Hematopoietic multipotent progenitor cell treated with erythropoietin and hydrocortisone succinate and interleukin-3 and kit ligand, for 4 days (in vitro differentiated cells): ENCODE measurements at places on chromosomes 11 and 22.

GRCh38 chr11:35413598-35413997 lies 5.8 kb downstream of the SLC1A2 start:
- DNase-seq = no peak

GRCh38 chr11:64799623-64800302 lies 3.3 kb downstream of the MAP4K2 start:
- peak; percentile 47 for DNase-seq

DNA sequence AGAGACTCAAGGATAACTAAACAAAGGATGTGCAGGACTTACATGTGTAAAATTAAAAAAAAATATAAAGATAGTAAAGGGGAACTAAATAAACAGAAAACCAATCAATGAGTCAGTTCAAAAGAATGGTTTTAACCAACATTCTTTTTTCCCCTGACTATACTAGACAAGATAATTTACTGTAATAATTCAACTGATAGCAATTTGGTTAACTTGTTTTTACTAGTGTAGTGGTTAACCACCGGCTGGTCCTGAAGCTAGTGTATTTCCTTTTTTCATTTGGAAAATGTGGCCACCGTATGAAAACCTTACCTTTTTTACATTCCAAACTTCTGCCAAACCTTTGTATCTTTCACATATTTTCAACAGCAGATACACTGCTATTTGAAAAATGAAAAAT lies 123.1 kb downstream of the ARHGAP42 start:
- DNase-seq = peak; percentile 36

- DNase-seq = no peak
Measured at GRCh38 chr22:23138584-23139435, 3.0 kb downstream of the RSPH14 start.

DNA sequence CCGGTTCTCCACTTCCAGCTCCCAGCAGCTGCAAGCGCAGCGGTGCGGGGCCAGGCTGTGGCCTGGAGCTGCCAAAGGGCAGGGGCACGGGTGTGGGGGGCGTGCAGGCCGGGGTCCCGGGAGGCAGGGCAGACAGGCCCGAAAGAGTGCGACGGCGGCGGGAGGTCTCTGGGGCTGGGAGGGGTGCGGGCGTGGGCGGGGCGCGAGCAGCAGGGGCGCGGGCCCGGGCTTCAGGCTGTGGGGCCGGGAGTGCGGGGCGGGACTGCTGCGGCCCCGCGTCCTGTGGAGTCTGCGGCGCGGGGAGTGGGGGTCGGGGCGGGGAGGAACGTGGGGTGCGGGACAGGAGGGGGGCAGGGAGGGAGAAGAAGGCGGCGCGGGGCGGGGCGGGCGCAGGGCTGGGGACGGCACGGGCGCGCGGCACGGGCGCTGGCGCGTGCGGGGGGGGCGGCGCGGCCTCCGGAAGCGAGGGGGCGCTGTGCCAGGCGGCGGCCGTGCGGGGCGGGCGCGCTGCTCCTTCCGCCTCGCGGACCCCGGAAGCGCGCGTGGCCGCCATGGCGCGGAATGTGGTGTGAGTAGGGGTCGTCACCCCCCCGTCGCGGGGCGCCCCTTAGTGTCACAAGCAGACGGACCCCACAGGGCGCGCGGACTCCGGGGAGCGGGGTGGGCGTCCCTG lies at the start of gene MRPL23:
Gene MRPL23 (plus strand): TSS at position 521 of the 673 bp plus-strand sequence. CDS start 31 bp downstream, at position 552.
- no peak for DNase-seq

DNA sequence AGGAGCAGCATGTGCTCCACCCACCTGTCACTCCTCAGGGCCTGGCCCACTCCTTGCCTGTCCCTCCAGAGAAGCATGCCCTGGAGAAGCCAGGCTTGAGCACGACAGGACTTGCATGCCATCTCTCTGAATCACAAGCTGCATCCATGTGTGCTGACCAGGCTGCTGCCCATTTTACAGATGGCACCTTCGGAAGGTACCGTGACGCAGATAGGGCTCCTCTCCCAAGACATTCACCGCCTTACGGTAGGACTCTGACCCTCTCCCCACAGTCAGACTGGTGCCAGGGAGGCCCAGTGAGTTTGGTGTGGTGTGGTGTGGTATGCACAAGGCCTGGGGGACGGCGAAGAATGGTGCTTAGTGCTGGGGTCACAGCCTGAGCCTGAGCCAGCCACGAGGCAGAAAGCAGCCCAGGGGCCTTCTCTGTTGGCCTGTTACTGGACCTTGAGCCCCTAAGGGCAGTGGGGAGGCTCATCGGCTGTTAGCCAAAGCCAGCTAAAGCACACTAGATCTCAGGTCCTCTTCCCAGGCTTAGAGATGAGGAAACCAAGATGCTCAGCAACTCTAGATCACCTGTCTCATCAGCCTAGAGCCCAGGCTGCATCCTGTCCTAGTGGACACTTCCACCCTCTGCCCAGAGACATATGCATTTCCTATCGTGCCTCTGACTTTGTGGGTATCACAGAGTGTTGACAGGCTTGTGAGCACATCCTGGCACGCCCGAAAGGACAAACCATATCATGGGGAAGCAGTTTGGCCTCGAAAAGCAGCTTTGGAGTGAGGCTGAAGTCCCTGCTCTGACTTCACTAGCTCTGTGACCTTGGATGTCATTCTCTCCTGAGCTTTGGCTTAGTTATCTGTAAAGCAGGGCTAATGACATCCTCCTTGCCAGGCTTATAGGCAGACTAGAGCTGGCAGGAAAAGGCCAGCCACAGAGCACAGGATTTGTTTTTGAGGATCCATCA lies 17.8 kb downstream of the CYB5R2 start:
- DNase-seq = no peak

DNA sequence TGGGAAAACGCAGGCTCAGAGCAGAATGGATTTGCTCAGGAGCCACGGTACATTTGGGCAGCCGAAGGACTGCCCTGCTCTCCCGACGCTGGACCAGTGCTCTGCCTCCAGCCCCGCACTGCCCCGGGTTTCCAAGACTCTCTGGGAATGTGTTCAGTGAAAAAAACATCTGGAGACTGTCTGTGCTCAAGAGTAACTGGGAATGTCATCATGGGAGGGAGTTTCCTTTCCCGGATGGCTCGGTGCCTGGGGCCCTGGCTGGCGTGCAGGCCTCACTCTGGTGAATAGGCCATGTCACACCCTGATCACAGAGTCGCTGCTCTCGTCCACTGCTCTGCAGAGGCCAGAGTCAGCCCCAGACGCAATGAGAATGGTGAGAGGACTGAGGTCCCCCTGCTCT lies 9.8 kb upstream of the APOL6 start:
- no peak for DNase-seq

DNA sequence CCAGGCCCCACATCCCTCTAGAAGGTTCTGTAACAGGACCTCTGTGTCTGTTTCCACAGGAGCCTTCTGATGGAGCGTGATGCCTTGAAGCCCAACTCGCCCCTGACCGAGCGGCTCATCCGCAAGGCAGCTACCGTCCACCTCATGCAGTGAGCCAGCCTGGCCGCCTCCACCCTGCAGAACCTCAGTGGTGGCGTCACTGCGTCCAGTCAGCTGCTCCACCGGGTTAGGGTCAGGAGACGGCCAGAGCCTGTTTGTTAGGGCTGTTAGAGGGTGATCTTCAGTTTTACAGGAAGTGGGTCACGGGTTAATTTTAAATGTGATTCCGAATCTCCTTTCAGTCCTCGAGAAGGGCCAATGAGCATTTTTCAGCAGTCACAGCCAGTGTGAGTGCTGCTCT lies 3.9 kb upstream of the GTSE1 start:
- no peak for DNase-seq

DNA sequence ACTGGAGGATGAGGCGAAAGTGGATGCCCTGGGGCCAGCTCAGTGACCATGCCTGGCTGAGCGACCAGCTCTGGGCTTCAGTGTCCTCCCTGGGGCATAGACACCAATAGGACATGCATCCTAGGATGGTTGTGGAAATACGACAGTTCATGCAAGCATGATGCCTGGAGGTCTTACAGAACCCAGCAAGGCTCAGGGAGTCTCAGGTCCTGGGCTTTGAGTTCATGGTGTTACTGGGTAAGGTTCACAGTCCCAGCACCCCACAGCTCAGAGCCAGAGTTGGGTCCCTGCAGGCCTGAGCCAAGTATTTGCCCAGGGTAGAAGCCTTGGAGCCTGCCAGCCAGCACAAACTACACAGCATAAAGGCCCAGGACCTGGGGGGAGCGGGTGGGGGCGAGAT lies 4.2 kb upstream of the SUSD2 start:
- DNase-seq = no peak
